ENCODE measurements at places on chromosomes 3 and 15. TPM values are rescaled to one million over a fixed set of nuclear protein-coding genes. Genes with fewer than 3 reads are reported as not detected.

GRCh38 chr3:131797776-131798175, 237.0 kb downstream of the CPNE4 start:
- DNase-seq, result no peak

- DNase-seq, result no peak
Observed at GRCh38 chr15:63384906-63385305, 3.3 kb upstream of the CA12 start.

DNA sequence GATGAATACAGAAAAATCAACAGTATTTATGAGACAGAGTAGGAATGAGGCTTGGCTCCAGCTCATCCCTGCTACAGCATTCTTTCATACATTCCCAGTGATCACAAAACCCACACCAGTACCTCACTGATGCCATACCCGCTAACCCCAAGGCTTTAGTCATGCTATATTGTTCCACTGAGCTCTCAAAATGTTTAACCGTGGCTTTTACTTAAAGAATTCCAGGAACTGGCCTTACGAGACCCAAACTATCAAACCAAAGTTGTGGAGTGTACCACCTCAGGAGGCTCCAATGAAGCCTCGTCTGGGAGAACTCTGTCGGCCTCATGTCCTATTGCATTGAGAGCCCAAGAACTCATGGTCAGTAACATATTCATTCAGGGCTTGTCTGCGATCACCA, 278.9 kb downstream of the ULK4 start:
- DNase-seq, result no peak

DNA sequence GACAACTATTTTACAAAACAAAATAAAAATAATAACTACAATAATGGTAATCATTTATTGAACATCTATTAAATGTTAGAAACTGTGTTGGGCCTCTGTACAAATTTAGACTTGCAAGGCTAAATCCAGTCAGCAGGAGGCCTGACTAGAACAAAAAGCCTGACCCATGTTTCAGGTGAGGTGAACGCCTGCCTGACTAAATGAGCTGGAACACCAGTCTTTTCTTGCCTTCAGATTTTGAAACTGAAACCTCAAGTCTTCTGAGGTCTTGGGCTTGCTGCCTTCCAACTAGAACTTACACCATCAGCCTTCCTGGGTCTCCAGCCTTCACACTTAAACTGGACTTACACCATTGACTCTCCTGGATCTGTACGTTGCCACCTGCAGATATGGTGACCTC, 706.9 kb downstream of the TBL1XR1 start:
- no peak for DNase-seq

DNA sequence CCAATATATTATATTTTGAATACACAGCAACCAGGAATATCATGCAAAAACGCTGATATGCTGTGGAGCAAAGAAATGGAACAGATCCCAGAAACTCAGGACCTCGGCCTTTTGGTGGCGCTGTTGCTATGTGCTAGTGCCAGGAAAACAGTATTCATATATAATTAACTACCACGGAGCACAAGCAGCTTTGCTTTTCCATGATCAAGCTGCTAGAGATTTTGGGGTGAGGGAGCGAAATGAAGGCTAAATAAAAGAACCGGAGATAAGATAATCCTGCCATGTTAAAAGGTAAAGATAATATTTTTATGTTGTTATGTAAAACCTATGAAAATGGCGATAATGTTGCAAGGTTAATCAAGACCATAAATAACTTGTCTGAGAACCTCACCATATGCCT, 157.7 kb upstream of the FAM3D start:
- peak; percentile 85 for DNase-seq

DNA sequence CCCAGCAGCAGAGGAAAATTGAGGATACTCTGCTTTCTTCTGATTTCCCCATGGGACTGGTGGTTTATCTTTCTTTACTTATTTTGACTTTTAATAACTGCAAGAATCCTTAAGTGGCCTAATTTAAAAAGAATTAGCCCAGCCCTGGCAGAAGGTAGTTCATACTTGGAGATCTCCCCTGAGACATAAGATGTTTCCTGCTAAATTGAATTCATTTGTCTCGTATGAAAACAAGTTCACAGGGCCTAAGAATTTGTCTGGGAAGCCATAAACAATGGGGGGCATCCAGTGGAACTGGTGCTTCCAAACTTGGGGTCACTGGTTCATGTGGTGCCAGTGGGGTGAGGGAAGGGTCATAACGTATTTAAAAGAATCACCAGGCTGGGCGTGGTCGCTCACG, 283.1 kb upstream of the RASGRP1 start:
- DNase-seq, result no peak

DNA sequence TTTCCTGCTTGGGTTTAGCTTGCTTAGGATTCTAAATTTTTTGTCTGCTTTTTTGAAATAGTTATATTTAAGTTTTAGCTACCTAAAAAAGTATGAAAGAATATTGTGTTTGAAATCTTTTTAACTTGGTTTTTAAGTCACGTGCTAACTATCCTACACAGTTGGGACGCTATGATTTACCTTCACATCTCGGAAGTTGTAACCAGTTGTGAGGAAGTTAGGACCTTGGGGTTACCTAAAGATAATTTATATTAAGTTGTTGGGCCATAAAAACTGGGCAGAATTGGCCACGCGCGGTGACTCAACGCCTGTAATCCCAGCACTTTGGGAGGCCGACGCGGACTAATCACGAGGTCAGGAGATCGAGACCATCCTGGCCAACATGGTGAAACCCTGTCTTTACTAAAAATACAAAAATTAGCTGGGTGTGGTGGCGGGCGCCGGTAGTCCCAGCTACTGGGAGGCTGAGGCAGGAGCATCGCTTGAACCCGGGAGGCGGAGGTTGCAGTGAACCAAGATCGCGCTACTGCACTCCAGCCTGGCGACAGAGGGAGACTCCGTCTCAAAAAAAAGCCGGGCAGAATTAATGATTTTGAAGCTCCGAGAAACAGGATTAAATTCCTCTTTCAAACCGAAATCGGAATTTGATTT, 1.0 kb downstream of the ZFAND6 start:
- peak; percentile 62 for DNase-seq

- DNase-seq, result no peak
Observed at GRCh38 chr3:74303711-74304110, 310.7 kb downstream of the CNTN3 start.

GRCh38 chr3:52339612-52340011, 23.5 kb downstream of the DNAH1 start:
- DNase-seq, result peak; percentile 56

DNA sequence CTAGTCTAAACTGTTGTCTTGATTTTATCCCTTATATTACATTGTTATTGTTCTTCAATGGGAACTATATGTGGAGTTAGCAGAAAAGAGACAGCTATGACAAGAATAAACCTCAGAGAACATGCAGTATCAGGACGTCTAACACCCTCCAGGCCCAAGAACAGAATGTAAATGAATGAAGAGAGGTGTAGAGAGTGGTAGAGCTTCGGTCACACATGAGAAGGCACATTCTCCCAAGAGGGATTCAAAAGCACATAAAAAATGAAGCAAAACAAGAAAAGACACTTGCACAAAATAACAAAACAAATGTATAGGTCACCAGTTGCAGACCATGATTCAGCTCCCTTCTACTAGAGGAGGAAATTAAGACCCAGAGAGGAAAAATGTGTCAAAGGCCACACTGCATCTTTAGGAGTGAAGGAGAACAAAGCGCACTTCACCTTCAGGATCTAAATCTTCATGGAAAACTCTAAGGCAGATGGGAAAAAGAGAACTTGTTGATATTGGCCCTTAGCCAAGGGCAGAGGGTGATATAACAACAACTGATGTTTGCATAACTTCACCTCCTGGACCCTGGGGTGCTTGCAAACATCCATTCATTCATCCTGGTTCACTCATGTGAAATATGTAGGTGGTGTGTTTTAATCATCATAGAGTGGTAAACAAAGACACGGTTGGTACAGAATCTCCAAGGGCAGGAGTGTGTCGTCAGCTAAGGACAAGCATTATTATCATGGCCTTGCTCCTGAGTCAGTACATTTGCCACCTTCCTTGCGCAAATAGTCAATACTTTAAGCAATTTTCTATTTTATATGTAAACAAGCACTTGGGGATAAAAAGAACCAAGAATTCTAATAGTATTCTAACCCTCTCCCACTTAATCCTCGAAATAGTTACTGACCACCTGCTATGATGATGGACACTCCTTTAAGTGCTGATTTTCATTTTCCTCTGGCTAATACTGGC, 8.8 kb downstream of the NEK10 start:
- peak; percentile 68 for DNase-seq

DNA sequence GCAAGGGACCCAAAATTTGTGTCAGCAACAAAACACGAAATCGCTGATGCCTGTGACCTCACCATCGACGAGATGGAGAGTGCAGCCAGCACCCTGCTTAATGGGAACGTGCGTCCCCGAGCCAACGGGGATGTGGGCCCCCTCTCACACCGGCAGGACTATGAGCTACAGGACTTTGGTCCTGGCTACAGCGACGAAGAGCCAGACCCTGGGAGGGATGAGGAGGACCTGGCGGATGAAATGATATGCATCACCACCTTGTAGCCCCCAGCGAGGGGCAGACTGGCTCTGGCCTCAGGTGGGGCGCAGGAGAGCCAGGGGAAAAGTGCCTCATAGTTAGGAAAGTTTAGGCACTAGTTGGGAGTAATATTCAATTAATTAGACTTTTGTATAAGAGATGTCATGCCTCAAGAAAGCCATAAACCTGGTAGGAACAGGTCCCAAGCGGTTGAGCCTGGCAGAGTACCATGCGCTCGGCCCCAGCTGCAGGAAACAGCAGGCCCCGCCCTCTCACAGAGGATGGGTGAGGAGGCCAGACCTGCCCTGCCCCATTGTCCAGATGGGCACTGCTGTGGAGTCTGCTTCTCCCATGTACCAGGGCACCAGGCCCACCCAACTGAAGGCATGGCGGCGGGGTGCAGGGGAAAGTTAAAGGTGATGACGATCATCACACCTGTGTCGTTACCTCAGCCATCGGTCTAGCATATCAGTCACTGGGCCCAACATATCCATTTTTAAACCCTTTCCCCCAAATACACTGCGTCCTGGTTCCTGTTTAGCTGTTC, 34.9 kb downstream of the CHDH start:
- peak; percentile 42 for DNase-seq

DNA sequence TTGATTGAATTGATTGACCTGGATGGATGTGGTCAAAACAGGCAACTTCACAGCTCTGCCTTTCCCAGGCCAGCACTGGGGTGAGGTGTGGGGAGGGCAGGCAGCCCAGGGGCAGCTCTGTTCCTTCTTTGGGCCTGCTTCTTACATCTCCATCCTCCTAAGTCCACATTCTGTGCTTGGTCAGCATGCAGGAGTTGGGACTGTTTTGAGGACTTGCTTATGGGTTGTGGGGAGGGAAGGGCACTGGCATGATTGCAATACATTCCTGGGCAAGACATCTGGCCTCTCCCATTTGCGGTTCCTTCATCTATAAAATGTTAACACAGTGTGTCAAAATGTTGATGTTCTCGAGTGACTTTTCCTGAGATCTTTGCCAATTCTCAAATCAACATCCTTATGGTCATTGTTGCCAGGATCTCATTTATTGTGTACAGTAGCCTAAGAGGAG, 84.1 kb downstream of the ST6GAL1 start:
- peak; percentile 17 for DNase-seq

- no peak for DNase-seq
Observed at GRCh38 chr15:86773736-86774135, 694.1 kb downstream of the AGBL1 start.

GRCh38 chr3:149579161-149579560, 78.7 kb downstream of the WWTR1 start:
- no peak for DNase-seq

DNA sequence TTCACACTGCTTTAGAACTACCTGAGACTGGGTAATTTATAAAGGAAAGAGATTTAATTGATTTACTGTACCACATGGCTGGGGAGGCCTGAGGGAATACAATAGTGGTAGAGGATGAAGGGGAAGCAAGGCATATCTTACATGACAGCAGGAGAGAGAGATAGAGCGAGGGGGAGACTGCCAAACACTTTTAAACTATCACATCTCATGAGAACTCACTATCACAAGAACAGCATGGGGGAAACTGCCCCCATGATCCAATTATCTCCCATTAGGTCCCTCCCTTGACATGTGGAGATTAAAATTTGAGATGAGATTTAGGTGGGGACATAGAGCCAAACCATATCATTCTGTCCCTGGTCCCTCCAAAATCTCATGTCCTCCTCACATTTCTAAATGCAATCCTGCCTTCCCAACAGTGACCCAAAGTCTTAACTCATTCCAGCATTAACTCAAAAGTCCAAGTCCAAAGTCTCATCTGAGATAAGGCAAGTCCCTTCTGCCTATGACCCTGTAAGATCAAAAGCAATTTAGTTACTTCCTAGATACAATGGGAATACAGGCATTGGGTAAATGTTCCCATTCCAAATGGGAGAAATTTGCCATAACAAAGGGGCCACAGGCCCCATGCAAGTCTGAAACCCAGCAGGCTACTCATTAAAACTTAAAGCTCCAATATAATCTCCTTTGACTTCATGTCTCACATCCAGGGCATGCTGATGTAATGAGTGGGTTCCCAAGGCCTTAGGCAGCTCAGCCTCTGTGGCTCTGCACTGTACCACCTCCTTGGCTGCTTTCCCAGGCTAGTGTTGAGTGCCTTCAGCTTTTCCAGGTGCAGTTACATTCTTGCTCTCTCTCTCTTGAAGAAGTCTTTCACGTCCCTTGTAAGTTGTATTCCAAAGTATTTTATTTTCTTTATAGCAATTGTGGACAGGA, 481.7 kb upstream of the TGFBR2 start:
- DNase-seq, result no peak

GRCh38 chr3:154132777-154133375, 11.7 kb downstream of the ARHGEF26 start:
- peak; percentile 45 for DNase-seq

DNA sequence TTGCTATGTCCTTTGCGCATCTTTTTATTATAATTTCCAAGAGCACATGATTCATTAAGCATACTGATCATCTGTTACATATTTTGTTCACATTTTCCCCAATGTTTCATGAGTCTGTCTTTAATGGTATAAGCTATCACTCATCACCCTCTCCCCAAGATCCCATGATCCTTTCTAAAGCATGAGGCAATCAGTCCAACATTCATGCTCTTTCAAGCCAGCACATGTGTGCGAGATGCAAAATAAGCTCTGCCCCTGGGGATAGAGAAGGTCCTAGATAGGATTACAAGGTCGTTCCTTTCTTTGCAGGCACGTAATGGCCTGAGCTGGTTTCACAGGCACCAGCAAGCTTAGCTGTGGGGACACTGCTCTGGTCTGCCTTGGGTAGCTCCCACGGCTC, 32.2 kb upstream of the B3GNT5 start:
- DNase-seq, result no peak

GRCh38 chr15:63950911-63951481, 95.3 kb downstream of the DAPK2 start:
- no peak for DNase-seq

The SIDT1 gene
- total RNA-seq, result 35.9 TPM

The MLF1 gene
- total RNA-seq, result 4.4 TPM

The CATSPER2 gene
- total RNA-seq, result 3.6 TPM

The RPUSD3 gene
- 24.8 TPM for total RNA-seq

The SCAANT1 gene
- total RNA-seq, result not detected

The CD80 gene
- total RNA-seq, result 0.30 TPM

The XCR1 gene
- 0.17 TPM for total RNA-seq

The TLR9 gene
- total RNA-seq, result 0.25 TPM

The TAGLN3 gene
- total RNA-seq, result not detected

The REC114 gene
- total RNA-seq, result not detected

The GRM2 gene
- 0.12 TPM for total RNA-seq

The ITIH1 gene
- total RNA-seq, result not detected

The DLL4 gene
- 18.5 TPM for total RNA-seq

Measured in colonic mucosa (tissue), 4 donors.